ENCODE measurements at places on chromosomes 16 and 17.

DNA sequence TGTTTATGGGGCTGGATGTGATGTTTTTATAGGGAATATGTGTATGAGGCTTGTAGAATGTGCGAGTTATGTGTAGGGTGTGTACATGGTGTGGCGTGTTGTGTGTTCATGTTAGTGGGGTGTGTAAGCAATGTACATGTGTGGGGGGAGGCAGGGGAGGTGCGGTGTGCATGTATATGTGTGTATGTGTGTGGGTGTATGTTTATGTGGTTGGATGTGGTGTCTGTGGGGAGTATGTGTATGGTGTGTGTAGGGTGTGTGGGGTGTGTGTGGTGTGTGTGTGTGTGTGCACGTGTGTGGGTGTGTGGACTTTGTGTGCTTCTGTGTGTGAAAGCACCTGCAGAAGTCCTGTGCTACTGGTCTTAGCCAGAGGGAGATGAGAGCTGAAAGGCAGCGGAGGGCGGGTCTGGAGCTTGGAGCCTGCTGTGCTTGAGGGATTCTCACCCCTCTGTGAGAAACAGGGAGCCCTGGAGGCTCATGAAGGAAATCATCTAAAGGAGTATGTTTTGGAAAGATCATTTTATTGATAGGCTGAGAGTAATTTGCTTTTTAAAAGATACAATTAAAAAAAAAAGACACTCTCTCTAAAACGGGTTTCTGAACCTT is 222.7 kb downstream of the HS3ST4 start:
- no peak for DNase-seq

DNA sequence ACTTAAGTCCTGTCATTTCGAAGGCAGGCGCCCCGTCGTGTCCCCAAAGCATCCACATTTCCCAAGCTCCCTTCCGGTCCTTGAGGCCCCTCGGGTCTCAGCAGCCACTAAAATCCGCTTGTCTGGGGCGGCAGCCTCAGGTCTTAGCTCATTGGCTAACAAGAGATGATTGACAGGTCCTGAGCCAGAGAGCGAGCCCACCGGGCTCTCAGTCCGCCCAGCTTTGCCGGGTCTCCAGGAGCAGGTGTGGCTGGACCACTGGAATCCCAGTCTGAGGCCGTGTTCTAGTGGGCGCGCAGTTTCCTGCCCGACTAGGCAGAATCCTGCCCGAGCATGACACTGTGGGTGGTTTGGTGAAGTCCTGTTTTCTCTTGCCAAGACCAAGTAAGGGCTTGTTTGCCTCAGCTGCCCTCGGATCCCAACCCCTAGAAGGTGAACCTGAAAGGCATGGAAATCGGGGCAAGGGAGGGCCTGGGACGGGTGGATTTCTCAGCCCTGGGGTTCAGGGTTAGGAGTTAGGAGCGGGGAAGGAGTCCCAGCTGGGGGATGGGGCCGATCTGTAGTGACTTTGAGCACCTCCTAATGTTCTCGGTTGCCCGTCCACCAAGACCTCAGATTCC is 42.8 kb downstream of the MRC2 start:
- DNase-seq, result no peak

DNA sequence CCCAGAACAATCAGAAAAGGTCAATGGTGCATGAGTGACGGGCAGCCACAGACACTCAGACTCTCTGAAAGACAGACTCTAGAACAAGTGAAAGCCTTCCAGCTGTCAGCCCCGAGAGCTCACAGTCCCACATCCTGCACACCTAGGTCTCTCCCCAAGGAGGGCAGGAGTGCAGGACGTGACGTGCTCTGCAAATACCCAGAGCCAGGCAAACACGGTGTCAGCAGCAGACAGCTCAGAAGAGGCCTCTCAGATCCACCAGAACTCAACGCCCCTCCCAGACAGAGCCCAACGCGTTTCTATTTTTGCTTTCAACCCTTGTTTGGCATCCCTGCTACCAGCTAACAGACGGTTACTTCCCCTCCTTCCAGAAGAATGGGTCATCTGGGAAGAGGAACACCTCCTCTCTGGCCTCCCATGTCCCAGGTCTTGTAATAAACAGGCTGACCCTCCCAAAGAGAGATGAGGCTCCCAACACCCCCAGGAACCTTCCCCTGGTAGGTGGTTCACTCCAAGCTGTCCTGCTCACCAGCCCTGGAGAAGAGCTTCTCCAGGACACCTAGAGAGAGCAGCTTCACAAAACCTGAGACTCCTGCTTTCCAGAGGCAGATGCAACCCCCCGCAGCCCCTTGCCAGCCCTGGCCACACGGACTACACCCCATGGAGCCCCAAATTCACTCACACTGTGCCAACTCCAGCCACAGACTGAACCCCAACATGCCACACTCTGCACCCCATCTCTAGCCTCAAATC is 7.6 kb downstream of the PITPNM3 start:
- DNase-seq, result peak; percentile 29

- DNase-seq, result no peak
Measured at GRCh38 chr17:67615011-67615561, 102.7 kb upstream of the NOL11 start.

- DNase-seq, result no peak
Measured at GRCh38 chr17:18916816-18917500, 35.0 kb upstream of the SLC5A10 start.

Data from activated T-helper 1 cell treated with anti-CD3 and anti-CD28 coated beads, Interleukin-12 subunit alpha, Interleukin-12 subunit beta, Interleukin-2, Interleukin-4 antibody, amounts not matched to agents 30 ng/mL and 10 ng/mL and 1 ng/mL, durations not matched to agents 14 hours and 24 hours and 36 hours (primary cell).